ENCODE measurements at places on chromosomes 7 and 10.

GRCh38 chr7:22724861-22725260 lies 2.1 kb upstream of the IL6 start:
- DNase-seq: no peak
- H3K27me3 ChIP-seq: no peaks in the 10 kb centered on the region
- no peaks in the 10 kb centered on the region for H3K4me1 ChIP-seq
- H3K36me3 ChIP-seq: no peaks in the 10 kb centered on the region
- no peak overlapping the region for H3K4me3 ChIP-seq
- no peak overlapping the region for H3K27ac ChIP-seq

DNA sequence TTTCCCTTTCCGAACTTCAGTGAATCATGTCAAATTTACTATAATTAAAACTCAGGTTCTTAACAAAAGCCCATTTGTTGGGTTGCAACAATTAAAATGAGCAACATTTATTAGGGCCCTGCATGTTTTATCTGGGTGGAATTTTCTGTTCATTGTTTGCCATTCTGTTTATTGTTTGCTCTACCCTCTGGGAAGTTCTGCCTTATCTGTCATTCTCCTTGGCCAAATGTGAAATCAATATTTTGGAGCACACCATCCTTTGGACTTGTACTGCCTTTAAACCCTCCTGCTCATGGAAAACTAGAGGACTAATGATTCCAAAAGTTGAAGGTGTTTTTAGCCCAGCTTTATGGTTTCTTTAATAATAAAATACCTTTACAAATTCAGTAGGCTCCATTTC lies 134.5 kb upstream of the KCND2 start:
- H3K4me1 ChIP-seq: no peaks in the 10 kb centered on the region
- no peaks in the 10 kb centered on the region for H3K36me3 ChIP-seq
- no peaks in the 10 kb centered on the region for H3K27me3 ChIP-seq
- no peak overlapping the region for H3K27ac ChIP-seq
- H3K4me3 ChIP-seq: no peak overlapping the region

GRCh38 chr7:5567790-5568189 lies 144.2 kb upstream of the TNRC18 start:
- H3K36me3 ChIP-seq: no peaks in the 10 kb centered on the region
- no peaks in the 10 kb centered on the region for H3K27me3 ChIP-seq
- no peak overlapping the region for H3K27ac ChIP-seq
- no peak overlapping the region for H3K4me3 ChIP-seq
- DNase-seq: no peak
- H3K4me1 ChIP-seq: peaks cover 7% of the 10 kb centered on the region

DNA sequence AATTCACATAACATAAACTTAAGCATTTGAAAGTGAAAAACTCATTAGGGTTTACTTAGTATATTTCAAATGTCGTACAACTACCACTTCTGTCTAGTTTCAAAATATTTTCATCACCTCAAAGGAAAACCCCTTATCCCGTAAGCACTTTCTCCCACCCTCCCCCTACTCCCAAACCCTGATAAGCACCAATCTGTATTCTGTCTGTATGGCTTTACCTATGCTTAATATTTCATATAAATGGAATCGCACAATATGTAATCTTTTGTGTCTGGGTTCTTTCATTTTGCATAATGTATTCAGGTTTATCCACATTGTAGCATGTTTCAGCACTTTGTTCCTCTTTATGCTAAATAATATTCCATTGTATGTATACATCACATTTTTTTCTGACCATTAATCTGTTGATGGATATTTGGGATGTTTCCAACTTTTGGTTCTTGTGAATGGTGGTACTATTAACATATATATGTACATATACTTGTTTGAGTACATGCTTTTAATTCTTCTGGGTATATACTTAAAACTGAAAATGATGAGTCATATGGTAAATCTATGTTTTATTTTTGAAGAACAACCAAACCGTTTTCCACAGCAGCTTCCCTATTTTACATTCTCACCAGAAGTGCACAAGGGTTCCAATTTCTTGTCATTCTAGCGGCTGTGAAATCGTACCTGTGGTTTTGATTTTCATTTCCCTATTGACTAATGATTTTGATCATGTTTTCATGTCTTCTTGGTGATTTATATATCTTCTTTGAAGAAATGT lies 6.2 kb upstream of the STARD3NL start:
- H3K4me1 ChIP-seq: no peaks in the 10 kb centered on the region
- H3K27me3 ChIP-seq: peaks cover 5% of the 10 kb centered on the region
- no peak overlapping the region for H3K4me3 ChIP-seq
- no peak for DNase-seq
- no peak overlapping the region for H3K27ac ChIP-seq

GRCh38 chr10:91200314-91201212 lies 19.9 kb upstream of the PCGF5 start:
- H3K4me3 ChIP-seq: no peak overlapping the region
- DNase-seq: no peak
- H3K36me3 ChIP-seq: no peaks in the 10 kb centered on the region
- H3K27me3 ChIP-seq: no peaks in the 10 kb centered on the region

- no peaks in the 10 kb centered on the region for H3K27me3 ChIP-seq
- H3K36me3 ChIP-seq: peaks cover 32% of the 10 kb centered on the region
- no peak overlapping the region for H3K27ac ChIP-seq
- H3K4me3 ChIP-seq: no peak overlapping the region
- peak; percentile 84 for DNase-seq
Observed at GRCh38 chr7:5665094-5666025, 116.1 kb downstream of the RNF216 start.

GRCh38 chr7:4299431-4299830 lies 382.7 kb upstream of the FOXK1 start:
- H3K27me3 ChIP-seq: no peaks in the 10 kb centered on the region
- H3K4me3 ChIP-seq: no peak overlapping the region
- DNase-seq: no peak
- H3K4me1 ChIP-seq: no peaks in the 10 kb centered on the region

DNA sequence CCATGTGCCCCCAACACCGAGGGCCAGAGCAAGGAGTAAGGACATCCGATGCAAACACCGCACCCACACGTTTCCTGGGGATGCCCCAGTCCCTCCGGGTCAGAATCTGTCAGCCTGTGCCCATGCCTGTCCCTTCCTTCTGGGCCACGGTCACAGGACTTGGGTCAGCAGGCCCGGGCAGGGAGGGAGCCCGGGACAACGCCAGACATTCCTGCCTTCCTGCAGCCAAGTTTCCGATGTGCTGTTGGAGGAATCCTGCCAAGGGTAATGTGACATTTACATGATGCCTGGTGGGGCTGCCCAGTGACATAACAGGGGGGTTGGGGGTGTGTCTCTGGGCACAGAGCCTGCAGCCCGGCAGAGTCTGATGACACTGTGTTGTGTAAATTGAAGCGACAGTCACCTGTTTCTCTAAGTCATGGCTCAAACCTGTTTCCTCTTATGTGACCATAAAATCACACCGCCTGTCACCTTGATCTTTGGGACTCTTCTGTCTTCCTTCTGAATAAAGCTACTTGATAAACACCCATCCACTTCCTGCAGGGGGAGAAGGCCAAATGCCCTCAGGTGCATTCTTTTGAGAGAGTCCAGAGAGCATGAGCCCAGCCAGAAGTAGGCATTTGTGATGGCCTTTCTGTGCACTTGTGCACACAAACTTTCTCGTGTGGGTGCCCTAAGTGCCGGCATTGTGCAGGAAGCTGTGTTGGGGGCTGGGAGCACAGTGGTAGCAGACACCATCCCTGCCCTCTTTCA lies 175.3 kb upstream of the RHEB start:
- H3K4me1 ChIP-seq: peaks cover 25% of the 10 kb centered on the region
- H3K4me3 ChIP-seq: no peak overlapping the region
- no peak for DNase-seq
- no peak overlapping the region for H3K27ac ChIP-seq
- no peaks in the 10 kb centered on the region for H3K27me3 ChIP-seq

GRCh38 chr7:26853788-26854393 lies 10.5 kb downstream of the SKAP2 start:
- DNase-seq: no peak
- peaks cover 24% of the 10 kb centered on the region for H3K27me3 ChIP-seq
- peaks cover 5% of the 10 kb centered on the region for H3K4me1 ChIP-seq
- H3K36me3 ChIP-seq: no peaks in the 10 kb centered on the region
- no peak overlapping the region for H3K4me3 ChIP-seq

GRCh38 chr10:59018977-59019376 lies 157.5 kb upstream of the PHYHIPL start:
- H3K4me1 ChIP-seq: no peaks in the 10 kb centered on the region
- DNase-seq: no peak
- no peak overlapping the region for H3K4me3 ChIP-seq
- H3K36me3 ChIP-seq: no peaks in the 10 kb centered on the region
- H3K27ac ChIP-seq: no peak overlapping the region

DNA sequence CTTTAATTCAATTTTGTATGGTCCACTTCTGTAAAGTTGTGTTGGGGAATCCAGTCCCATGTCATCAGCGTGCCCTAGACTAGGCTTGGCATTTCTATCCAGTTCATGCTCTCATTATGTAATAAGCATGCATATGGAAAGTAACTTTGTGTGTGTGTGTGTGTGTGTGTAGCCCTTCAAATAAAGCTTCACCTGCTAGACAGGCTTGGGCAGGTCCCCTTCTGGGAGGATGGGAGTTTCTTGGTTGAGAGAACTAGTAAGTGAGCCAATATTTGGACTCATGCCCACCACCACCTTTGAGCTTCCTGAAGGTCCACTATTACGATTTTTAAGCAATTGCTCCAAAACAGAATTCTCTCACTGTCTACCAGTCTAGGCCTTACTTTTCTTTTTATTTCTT lies 6.9 kb downstream of the BZW2 start:
- no peaks in the 10 kb centered on the region for H3K27me3 ChIP-seq
- no peak for DNase-seq
- H3K27ac ChIP-seq: no peak overlapping the region
- no peak overlapping the region for H3K4me3 ChIP-seq

- H3K4me1 ChIP-seq: no peaks in the 10 kb centered on the region
- no peaks in the 10 kb centered on the region for H3K36me3 ChIP-seq
- H3K27me3 ChIP-seq: no peaks in the 10 kb centered on the region
- no peak for DNase-seq
- H3K4me3 ChIP-seq: no peak overlapping the region
Observed at GRCh38 chr7:153567426-153567825, 484.8 kb upstream of the DPP6 start.
